ENCODE measurements at places on chromosomes 7 and 10.

GRCh38 chr7:46163246-46163645, 242.2 kb upstream of the IGFBP3 start:
- DNase-seq = no peak

DNA sequence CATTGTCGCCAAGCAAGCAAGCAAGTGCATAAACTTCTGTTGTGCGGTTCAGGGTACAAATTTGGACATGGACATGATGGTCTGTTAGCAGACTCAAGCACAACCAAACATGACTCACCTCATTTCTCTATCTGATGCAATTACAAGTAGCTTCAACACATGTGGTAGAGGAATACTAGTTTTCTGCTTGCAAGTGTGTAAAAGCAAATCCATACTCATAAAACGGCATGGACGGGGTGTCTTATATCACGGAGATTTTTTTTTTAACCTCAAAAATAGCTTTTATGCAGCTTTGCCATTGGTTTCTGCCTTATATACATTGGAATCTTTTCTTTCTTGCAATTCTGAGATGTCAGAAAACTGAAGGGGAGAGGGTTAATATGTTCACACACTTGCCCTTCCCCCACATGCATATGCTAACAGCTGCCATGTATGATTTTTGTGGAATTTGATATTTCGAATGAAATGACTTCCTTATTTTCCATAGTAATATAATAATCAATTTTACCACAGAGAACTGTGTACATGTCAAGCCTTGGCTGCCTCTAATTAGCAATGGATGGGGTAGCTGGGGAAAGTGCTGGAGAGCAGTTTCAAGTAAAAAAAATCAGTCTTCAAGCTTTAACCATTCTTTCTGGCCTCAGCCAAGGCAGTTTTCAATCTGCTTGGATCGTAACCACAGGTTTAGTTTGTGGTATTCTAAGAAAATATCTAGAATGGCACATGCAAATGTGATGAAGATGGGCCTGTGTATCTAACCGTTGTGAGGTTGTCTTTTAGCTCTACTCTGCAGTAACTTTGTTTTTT, 106.0 kb upstream of the PDCD4 start:
- DNase-seq = peak; percentile 35

GRCh38 chr7:33191340-33191739, 62.0 kb downstream of the BBS9 start:
- DNase-seq = no peak

DNA sequence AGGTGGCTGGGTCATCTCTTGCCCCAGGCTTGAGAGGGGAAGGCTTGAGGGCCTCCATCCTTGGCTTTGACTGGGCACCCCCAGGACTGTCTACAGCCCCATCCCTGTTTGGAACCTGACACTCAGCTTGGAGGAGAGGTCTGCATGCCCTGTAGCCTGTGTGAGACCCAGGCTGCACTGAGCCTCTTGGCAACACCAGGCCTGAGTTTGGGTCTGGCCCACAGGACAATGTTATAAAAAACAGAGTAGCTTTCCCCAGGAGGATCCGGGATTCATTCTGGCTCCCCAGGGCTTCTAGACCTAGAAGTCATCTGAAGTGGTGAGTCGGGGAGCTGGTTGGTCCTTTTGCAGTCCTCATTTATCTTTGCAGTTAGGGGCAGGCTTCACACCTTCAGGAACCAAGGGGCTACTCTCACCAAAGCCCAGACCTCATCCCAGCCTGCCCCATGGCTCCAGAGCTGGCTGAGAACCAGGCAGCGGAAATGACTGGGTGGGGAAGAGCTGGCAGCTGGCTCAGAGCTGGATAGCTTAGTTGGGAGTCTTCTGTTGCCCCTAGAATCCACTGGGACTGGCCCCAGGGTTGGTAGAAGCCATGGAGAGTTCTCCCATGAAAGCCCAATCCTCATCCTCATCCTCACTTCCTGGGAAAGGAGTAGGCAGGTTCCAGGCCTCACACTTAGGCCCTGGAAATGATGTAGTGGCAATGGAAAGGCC, 68.8 kb downstream of the ADCYAP1R1 start:
- no peak for DNase-seq

GRCh38 chr10:119362122-119362521, 154.8 kb downstream of the GRK5 start:
- peak; percentile 41 for DNase-seq

DNA sequence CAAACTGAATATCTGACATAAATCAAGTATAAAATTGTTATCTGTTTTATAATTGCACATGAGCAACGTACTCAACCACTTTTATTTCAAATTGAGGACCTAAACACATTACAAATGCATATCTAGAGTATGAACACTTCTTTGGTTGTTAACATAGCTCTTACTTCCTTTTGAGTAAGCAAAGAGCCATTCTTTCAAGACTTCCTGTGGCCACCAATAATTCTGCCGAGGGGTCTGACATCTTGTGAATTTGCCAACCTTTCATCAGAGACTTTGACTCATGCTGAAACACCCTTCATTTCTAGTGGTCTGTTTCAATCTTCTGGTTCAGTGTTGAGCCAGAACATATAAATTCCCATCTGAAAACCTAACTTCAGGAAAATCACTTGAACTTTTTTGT, 59.4 kb downstream of the CDK14 start:
- DNase-seq = peak; percentile 80

GRCh38 chr10:44640429-44640828, 255.5 kb upstream of the CXCL12 start:
- DNase-seq = no peak

GRCh38 chr10:69872323-69872722, 70.6 kb downstream of the COL13A1 start:
- no peak for DNase-seq

- DNase-seq = no peak
These were observed 22.3 kb downstream of the BTBD16 start for GRCh38 chr10:122293156-122293960.

DNA sequence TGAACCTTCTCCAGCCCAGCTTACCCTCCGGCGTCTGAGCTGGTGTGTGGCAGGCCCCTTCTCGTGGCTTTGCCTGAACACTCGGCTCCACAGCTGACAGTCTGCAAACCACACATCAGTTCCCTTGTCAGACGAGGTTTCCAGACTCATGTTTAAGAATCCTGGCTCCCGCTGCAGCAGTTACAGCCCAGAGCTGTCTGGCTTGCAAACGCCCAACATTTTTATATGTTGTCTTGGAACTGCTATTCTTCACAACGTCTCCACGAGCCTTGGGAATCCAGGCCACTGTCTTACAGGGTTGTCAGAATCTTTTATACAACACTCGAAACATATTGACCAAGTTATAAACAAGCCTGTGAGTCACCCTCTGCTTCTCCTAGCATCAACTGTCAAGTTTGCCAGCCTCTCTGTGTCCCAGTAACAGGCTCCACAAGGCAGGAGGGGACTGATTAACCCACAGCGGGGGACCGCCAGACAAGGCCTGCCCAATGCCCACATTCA, 68.1 kb downstream of the TNS3 start:
- peak; percentile 98 for DNase-seq

DNA sequence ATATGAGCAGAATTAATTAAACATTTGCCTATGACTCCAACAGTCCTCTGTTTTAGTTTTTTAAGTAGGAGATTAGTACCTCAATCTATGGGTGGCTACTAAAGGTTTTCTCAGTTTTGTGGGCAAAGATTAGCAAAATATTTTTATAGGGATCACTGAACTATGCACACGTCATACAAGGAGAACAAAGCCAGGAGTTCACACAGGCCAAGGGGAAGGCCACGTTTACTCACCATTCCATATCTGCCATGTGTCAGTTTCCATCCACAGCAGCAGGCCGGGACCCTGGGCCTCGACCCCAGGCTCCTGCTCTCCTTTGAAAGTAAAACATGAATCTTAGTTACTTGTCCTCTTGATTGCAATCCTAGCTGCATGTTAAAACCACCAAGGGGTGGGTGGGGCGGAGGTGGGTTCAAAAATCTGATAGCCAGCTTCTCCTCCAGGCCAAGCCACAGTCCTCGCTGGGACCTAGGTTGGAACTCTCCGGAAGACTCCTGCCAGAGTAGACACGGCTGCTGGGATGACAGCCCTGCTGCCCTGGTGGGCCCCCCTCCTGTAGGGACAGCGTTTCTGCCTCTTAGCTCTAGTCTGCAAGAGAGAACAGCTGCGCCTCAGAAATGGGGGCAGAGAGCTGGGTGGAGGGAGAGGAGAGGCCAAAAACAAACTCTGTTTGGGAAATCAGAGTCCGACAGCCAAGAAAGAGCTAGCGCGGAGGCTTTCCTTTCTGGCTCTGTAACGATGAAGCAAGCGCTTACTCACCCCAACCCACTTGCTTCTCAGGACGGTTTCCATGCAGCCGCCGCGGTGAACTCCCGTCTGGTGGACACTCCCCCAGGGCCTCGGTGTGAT, 35.6 kb downstream of the PITRM1 start:
- no peak for DNase-seq

- no peak for DNase-seq
These were observed 47.7 kb downstream of the CLEC2L start for GRCh38 chr7:139571190-139571589.

DNA sequence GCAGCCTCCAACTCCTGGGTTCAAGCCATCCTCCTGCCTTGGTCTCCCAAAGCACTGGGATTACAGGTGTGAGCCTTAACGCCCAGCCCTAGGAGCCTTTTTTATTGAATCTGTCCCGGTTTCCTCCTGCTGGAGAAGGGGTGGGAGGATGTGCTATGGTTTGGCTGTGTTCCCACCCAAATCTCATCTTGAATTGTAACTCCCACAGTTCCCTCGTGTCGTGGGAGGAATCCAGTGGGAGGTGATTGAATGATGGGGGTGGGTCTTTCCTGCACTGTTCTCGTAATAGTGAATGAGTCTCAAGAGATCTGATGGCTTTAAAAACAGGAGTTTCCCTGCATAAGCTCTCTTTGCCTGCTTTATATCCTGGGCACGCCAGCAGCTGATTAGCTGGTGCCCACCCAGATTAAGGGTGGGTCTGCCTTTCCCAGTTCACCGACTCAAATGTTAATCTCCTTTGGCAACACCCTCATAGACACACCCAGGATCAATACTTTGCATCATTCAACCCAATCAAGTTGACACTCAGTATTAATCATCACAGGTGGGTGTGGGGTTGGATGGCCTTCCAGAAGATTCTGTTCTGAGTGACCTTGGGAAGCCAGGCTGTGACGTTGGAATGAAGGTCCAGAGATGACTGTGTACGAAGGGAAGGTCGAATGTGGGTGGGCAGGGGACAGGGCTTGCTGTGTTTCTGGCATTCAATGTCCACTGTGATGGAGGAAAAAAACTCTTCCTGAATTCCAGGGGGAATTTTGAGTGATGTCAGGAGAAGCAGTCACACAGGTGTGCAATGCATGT, 33.8 kb upstream of the CUX1 start:
- DNase-seq = no peak

DNA sequence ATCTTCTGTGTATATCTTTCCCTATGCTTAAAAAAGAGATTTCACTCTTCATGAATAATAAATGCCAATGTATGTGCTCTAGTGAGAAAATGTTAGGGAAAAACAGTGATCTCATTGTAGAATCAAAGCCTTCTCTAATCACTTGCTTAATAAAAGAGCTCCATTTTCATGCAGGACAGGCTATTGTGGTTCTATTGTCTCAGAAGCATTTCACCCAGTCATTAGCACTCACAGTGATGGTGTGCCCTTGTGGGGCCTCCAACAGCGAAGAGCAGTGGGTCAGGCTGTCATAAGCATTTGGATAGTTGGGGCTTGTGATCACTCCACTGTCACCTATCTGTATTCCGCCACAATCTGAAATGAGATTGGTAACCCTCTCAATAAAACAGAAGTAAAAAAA, 83.9 kb upstream of the RSU1 start:
- no peak for DNase-seq

DNA sequence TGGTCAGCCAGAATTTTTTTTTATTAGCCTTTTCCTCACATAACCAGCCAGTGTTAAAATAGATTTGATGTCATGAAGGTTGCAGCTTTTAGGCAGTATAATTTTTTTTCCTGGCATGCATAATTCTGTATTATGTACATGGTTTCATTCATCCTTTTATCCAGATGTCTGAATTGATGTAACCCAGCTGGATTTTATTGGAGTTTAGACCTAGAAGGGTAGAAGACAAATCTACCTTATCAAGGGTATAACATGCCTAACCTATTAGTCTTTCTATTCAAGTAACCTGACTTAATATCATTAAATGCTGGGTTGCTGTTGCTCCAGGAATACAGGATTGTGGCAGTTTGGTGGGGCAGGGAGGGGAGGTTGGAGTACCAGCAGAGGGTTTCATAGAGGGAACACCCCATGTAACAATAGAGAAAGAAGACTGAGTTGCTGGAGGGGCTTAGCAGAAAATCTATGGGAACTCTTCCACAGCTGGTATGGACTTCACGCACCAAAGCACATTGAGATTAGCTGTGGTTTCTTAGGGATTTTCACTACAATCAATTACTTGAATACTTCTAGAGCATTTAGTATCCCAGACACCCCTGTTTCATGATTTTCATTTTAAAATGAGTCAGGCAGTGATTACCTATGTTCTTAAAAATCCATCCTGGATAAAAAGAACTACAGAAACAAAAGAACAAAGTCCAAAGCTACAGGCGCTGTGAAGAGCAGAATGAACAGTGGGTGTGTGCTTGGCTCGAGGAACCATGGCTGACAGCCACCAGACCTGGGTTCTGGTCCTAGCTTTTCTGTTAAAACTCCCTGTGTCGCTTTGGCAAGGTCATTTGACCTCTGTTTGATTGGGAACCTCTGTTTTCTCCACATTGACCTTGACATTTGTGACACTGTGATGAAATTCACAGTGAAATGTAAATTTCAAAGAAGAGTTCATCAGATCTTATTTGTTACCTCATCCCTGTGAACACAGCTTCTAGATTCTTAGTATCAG, 93.5 kb downstream of the CREM start:
- no peak for DNase-seq

GRCh38 chr7:147062897-147063296, 946.3 kb downstream of the CNTNAP2 start:
- no peak for DNase-seq

DNA sequence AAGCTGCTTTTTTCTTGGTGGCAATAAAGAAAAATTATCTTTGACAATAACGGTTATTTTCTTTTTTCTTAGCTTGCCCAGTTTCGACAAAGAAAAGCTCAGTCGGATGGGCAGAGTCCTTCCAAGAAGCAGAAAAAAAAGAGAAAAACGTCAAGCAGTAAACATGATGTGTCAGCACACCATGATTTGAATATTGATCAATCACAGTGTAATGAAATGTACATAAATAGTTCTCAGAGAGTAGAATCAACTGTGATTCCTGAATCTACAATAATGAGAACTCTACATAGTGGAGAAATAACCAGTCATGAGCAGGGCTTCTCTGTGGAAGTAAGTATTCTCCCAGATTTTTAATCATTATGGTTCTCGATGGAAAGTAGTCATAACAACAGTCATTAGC, 33.0 kb downstream of the AKAP9 start:
- DNase-seq = no peak

GRCh38 chr10:104300736-104301292, 31.8 kb downstream of the GSTO2 start:
- peak; percentile 98 for DNase-seq

- no peak for DNase-seq
These were observed 16.4 kb upstream of the PRKG1 start for GRCh38 chr10:51057925-51058324.

DNA sequence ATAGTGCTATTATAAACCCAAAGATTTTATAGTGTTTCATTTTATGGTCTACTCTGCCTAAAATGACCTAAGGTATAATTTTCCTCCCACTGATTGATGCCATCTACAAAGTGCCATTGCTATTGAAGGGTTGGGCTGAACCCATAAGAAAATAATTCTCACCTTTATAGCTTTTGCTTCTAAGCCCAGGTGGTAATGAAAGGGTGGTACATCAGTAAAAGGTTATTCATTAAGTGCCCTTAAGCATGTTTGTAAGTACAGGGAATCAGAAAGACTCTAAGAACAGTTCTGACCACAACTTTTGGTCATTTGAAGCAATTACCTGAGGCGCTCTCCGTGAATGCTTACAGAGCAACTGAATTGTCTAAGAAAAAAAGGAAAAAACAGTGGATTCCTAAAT, 1247.3 kb downstream of the NXPH1 start:
- DNase-seq = no peak

All from mesenchymal stem cell (in vitro differentiated cells and primary cell).